ENCODE measurements at places on chromosomes 2 and 18.

DNA sequence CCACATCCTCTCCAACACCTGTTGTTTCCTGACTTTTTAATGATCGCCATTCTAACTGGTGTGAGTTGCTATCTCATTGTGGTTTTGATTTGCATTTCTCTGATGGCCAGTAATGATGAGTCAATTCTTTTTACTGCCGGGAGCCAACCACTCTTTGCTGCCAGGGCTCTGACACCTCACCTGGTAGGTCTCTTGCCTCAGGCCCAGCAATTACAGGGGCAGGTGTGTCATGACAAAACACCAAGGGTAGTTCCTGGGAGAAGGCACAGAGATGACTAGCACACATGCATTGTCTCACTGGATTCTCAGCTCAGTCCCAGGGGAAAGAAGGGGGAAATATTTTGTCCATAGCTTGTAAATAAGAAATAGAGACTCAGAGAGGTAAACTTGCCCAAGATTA lies 122.3 kb downstream of the CHST9 start:
- no peak for DNase-seq

DNA sequence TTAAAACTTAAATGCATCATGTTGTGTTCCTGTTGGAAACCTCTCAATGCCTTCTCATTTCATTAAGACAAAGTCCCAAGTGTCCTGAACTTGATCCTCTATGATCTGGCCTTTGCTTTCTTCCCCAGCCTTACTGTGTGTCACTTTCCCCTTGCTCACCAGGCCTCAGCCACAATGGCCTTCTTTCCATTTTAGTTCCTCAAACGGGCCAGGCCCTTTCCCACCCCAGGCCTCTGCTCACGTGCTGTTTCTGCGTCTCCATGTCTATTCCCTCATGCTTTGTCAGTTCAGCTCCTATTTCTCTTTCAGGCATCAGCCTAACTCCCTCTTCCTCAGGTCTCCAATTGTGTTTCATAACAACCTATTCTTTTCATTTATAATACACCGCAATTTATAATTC lies 19.5 kb downstream of the CXCR4 start:
- DNase-seq = no peak

- no peak for DNase-seq
Measured at GRCh38 chr2:28428486-28428885, 35.8 kb downstream of the FOSL2 start.

DNA sequence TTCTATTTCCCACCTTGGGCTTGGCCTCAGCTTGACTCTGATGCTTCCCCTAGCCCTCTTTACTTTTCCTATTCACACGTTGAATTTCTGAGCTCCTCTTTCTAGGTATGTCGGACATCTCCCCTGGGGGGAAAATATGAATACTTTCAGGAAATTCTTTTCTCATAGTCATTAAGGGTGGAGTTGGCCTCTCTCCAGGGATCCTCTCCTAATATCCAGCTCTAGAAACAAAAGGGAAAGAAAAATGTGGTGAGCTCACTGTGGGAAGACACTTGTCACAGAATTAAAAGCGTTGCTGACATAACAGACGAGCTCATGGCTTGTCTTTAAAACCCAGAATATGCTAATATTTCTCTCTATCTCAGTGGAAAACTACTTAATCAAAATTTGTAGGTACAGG lies 132.7 kb upstream of the MEX3C start:
- DNase-seq = no peak

DNA sequence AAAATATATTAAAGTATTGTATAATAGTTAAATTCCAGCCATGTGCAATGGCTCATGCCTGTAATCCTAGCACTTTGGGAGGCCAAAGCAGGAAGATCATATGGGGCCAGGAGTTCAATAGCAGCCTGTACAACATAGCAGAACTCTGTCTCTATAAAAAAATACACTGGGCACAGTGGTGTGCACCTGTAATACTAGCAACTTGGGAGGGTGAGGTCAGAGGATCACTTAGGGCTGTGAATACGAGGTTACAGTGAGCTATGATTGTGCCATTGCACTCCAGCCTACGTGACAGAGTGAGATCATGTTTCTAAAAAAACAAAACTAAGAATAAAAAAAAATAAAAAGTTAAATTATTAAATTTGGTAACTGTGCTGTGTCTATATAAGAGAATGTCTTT lies 36.1 kb downstream of the ZRANB3 start:
- no peak for DNase-seq

GRCh38 chr2:55511508-55512124 lies 7.9 kb upstream of the CFAP36 start:
- no peak for DNase-seq

DNA sequence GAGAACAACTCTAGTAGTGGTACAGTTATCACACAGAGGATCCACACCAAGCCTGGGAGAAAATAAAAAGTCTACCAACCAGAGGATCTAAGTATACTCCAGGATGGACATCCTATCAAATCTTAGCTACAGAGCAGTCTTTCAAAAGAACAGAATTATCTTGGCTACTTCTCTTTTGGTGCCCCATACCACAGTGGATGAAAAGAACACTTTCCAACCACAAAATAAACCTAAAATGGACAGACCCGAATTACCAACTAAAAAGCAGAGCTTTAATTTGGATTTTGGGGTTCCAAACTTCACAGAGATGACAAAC lies 116.1 kb downstream of the SRBD1 start:
- DNase-seq = no peak

- DNase-seq = no peak
Measured at GRCh38 chr2:10876394-10876793, 35.3 kb upstream of the KCNF1 start.

DNA sequence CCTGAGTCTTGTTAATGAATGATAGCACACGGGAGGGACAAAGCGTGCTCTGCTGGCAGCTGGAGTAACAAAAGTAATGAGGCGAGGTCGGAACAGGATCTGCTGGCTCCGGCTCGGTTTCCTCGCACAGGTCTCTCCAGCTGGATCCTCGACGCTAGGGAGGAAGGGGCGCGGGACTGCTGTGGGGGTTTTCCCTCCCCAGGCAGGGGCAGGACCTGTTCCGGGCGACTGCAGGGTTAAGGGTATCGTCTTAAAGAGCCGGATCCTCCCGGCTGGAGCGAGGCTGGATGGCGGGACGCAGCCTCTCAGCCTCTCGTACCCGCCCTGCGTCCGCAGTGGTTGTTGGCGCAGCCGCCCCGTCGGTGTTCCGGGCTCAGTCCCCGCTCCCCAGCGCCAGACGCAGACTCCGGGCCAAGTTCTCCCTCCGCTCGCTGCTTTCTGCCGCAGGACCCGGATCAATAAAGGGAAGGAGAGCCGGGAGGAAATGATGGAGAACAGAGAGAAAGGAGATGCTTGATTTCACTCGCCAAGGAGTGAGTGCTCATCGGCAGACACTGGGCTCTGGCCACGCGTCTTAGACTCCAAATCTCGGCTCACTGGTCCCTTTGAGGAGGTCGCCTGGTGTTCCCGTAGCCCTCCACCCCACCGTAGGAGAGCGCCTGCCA lies 1.1 kb upstream of the LIPG start:
- no peak for DNase-seq

GRCh38 chr2:38158378-38159118 lies 82.6 kb upstream of the CYP1B1 start:
- DNase-seq = no peak

GRCh38 chr18:21406116-21406515 lies 164.1 kb downstream of the GREB1L start:
- no peak for DNase-seq

DNA sequence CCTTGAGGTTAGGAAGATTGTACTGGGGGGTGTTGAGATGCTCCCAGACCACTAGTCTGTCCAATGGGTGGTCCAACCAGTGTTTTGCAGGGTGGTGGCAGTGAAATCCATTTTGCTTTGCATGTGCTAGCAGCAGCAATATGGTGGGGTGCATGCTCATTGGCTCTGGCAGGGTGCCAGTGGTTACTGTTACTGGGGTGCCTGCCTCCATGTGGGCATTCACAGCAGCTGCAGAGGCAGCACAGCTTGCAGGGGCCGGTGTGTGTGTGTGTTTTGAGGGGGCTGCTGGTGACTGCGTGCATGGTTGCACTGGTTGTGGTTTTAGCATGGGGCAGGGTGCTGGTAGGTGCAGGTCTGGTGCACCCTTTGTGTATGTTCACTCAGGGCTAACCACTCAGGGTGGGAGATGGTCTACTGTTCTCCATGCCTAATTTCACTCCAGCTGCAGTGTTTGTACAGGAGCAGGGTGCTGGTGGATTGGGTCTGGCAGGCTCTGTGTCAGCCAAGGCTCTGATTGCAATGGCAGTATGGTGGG lies 265.4 kb downstream of the NUP35 start:
- no peak for DNase-seq

- no peak for DNase-seq
Measured at GRCh38 chr2:164780611-164781178, 60.9 kb downstream of the COBLL1 start.

DNA sequence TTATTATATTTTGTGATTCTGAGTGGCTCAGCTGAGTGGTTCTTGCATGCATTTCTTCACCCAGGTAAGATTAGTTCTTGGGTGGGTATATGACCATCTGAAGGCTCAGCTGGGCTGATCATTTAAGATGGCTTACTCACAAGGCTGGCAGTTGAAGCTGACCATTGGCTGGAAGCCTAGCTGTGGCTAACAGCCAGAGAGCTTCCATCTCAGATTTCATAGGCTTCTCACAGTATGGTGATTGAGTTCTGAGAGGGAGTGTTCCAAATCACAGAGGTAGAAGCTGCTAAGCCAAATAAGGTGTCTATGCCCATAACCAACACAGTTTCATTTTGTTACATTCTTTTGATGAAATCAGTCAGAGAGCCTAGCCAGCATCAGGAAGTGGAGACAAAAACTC lies 117.4 kb upstream of the RPRM start:
- no peak for DNase-seq

DNA sequence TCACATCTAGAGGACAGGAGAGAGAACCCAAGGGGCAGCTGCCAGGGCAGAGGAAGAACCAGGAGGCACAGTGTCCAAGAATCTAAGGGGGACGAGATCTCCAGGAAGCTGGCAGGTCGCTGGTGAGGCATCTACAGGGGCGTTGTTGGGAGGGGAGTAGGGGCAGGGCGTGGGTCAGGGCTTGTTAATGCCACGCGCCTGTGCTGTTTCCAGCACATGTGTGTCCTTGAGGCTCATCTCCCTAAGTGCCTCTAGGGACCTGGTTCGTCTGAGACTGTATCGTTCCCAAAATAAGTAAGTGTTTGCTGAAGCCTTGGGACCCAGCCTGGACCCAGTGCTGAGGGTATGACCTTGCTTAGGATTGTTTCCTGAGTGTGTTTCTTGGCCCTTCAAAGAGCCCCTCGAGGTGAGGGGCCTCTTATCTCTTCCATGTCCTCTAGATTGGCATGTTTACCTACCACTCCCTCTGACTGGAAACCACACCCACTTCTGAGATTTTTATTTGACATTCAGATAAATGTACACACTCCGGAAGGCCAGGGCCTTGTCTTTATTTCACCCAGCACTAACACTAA lies 22.2 kb downstream of the HK2 start:
- no peak for DNase-seq

All from activated B cell treated with CpG ODN at 0.5 μM for 24 hours (primary cell).